ENCODE measurements at places on chromosomes 2 and 18. TPM values are rescaled to one million over a fixed set of nuclear protein-coding genes. Genes with fewer than 3 reads are reported as not detected.

The KIF5C gene
- 58.1 TPM for total RNA-seq

The RESP18 gene
- not detected for total RNA-seq

The TXNL1 gene
- 85.8 TPM for total RNA-seq

The STON1 gene
- total RNA-seq: 10.1 TPM

The RGPD6 gene
- total RNA-seq: 15.3 TPM

The LHCGR gene
- 0.73 TPM for total RNA-seq

- no peaks in the 10 kb centered on the region for H3K36me3 ChIP-seq
- DNase-seq: no peak
- H3K4me1 ChIP-seq: no peaks in the 10 kb centered on the region
Observed at GRCh38 chr2:27972311-27972710, 81.8 kb downstream of the BABAM2 start.

DNA sequence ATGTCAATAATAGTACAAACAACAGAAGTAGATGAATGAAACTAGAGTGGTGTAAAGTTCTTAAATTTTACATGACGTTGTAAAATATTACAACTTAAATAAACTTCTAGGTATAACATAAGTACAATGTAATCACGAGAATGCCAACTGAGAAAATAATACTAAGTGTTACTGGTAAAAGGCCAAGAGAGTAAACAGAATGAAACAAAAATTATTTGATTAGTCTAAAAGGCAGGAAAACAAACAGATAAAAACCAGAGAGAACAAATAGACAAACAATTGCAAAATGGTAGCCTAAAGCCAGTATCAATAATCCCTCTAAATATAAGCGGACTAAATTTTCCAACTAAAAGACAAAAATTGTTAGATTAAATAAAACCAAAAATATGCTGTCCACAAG is 71.9 kb downstream of the SMAD2 start:
- no peaks in the 10 kb centered on the region for H3K27me3 ChIP-seq
- no peak for DNase-seq
- peaks cover 49% of the 10 kb centered on the region for H3K36me3 ChIP-seq
- no peak overlapping the region for H3K4me3 ChIP-seq

GRCh38 chr2:5230855-5231254 is 461.3 kb upstream of the SOX11 start:
- no peaks in the 10 kb centered on the region for H3K27me3 ChIP-seq
- H3K36me3 ChIP-seq: no peaks in the 10 kb centered on the region
- no peak overlapping the region for H3K27ac ChIP-seq
- DNase-seq: no peak

GRCh38 chr2:189336276-189336975 is 104.8 kb upstream of the WDR75 start:
- H3K27me3 ChIP-seq: no peaks in the 10 kb centered on the region
- H3K27ac ChIP-seq: no peak overlapping the region
- DNase-seq: no peak
- no peaks in the 10 kb centered on the region for H3K36me3 ChIP-seq
- H3K4me1 ChIP-seq: no peaks in the 10 kb centered on the region

DNA sequence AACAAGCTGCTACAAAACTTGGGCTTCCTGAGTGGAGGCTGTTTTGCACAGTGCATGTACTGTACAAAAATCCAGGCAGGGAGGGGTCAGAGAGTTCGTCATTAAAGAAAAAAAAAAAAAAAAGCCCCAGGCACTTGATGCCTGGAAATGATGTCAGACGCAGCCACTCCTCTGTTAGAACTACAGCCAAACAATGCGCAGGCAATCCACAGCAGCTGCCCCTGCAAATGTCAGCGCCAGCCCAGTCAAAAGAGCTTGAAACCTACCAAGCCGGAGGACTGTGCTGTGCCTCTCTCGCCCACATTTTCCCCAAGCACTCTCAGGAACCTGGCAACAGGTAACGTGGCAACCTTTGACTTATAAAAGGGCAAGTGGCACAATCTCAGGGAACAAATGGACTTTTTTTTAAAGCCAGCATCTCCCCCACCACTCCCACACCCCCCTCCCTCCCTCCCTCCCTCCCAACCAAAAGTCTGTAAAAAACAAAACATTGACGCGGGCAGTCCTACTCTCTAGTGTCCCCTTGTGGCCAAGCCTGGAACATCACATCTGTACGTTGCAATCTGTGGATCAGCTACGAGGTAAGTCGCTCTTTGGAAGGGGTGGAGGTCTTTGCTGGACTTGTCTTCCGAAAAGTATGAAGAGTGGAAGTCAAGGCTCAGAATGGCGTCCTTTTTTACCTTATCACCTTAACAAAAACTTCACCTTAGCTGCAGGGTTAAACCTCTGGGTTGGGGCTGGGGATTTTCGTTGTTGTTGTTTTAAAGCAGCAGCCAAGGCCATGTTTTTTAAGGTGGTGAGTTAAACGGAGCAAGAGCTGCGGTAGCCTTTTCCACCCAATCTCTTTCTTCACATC is 144.2 kb downstream of the TGIF1 start:
- no peaks in the 10 kb centered on the region for H3K36me3 ChIP-seq
- H3K4me3 ChIP-seq: peak overlapping the region; percentile 53
- DNase-seq: peak; percentile 95
- peaks cover 10% of the 10 kb centered on the region for H3K27me3 ChIP-seq

- peaks cover 16% of the 10 kb centered on the region for H3K27me3 ChIP-seq
- H3K4me3 ChIP-seq: no peak overlapping the region
- H3K4me1 ChIP-seq: no peaks in the 10 kb centered on the region
- no peaks in the 10 kb centered on the region for H3K36me3 ChIP-seq
- DNase-seq: peak; percentile 44
Observed at GRCh38 chr18:12246849-12247808, 7.0 kb upstream of the CIDEA start.

DNA sequence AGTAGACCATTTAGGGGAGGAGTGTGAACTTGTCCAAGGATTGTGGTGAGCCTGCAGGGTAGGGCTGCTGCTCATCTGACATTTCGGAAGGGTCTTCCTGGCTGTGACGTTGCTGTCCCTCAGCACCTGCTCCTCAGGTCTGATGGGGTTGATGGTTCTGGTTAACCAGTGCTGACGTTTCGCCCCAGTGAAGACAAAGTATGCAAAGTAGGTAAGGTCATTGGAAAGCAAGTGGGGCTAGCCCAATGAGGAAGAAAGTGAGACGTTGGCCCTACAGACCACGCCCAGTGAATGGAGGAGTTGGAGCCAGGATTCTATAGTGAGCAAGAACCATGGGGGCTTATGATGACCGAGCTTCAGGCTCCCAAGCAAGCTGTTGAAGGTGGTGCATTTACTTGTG is 33.4 kb upstream of the ZNF396 start:
- DNase-seq: no peak
- no peaks in the 10 kb centered on the region for H3K27me3 ChIP-seq

DNA sequence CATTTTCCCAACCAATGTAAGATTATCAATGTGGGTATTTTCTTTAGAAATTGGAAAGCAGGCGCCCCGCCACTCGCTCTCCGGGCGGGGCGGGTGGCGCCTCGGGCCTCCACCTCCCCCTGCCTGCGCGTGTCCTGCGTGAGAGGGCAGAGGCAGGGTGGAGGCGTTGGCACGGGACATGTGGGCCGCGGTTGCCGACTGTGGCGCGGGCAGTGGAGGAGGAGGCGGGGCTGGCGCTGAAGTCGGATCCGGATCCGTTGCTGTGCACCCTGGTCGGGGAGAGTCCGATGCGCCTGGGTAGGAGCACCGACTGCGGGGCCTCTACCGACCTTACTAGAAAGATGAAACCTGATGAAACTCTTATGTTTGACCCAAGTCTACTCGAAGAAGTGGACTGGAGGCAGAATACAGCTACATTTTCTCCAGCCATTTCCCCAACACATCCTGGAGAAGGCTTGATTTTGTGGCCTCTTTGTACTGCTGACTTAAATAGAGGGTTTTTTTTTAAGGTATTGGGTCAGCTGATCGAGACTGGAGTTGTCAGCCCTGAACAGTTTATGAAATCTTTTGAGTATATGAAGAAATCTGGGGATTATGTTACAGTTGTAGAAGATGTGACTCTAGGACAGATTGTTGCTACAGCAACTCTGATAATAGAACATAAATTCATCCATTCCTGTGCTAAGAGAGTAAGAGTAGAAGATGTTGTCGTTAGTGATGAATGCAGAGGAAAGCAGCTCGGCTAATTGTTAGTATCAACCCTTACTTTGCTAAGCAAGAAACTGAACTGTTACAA is 37.9 kb downstream of the PMS1 start:
- DNase-seq: no peak
- peaks cover 7% of the 10 kb centered on the region for H3K4me1 ChIP-seq
- H3K27me3 ChIP-seq: no peaks in the 10 kb centered on the region

- H3K36me3 ChIP-seq: no peaks in the 10 kb centered on the region
- no peak overlapping the region for H3K4me3 ChIP-seq
- no peak overlapping the region for H3K27ac ChIP-seq
- H3K4me1 ChIP-seq: no peaks in the 10 kb centered on the region
- H3K27me3 ChIP-seq: no peaks in the 10 kb centered on the region
Observed at GRCh38 chr2:65574993-65575392, 142.6 kb upstream of the SPRED2 start.

DNA sequence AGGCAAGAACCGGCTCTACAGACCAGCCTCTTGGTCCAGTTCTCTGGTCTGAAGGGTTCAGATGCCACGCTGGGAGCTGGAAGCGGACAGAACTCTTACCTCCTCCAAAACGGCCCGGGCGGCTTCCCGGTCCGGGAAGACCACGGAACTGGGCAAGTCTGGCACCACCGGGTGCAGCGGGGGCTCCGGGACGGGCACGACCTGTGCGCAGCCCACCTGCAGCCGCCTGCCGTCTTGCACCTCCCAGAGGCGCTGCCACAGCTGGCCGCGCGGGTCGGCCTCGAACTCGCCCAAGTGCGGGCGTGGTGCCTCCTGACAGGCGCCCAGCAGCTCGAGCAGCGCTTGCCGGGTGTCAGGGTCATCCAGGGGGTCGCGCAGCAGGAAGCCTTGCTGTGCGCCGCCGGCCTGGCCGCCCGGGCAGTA is 773 bp downstream of the CMPK2 start:
- peaks cover 5% of the 10 kb centered on the region for H3K36me3 ChIP-seq
- H3K27ac ChIP-seq: no peak overlapping the region
- H3K4me3 ChIP-seq: peak overlapping the region; percentile 58
- DNase-seq: no peak
- H3K27me3 ChIP-seq: peaks cover 9% of the 10 kb centered on the region

DNA sequence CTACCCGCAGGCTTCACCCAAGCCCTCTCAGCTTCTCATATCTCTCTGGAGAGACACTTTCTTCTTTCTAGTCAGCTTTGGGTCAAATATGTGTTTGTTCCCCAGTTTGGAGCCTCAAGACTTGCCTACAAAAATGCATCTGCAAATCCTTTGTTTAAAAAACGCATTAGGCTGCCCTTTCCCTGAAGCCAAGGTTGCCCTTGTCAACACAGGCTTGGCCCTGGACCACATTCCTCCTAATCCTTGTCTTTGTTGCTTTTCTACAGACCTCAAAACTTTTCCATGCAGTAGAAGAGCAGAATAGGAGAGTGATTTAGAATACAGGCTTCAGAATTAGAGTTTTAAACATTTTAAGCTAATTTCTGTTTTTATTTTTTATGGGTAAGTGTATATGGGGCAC is 307.8 kb downstream of the NAPG start:
- H3K27me3 ChIP-seq: no peaks in the 10 kb centered on the region
- no peak overlapping the region for H3K4me3 ChIP-seq
- H3K4me1 ChIP-seq: no peaks in the 10 kb centered on the region
- no peaks in the 10 kb centered on the region for H3K36me3 ChIP-seq
- no peak for DNase-seq

GRCh38 chr2:74474481-74474880 is 2.0 kb upstream of the MRPL53 start:
- H3K27me3 ChIP-seq: no peaks in the 10 kb centered on the region
- no peak for DNase-seq
- H3K36me3 ChIP-seq: peaks cover 3% of the 10 kb centered on the region
- 0 out of 2 replicates have a peak, but pooled peaks cover 3% of the 10 kb centered on the region for H3K4me1 ChIP-seq
- H3K27ac ChIP-seq: no peak overlapping the region
- no peak overlapping the region for H3K4me3 ChIP-seq

Measured in H1 (cell line).